Activated T-cell treated with anti-CD3 and anti-CD28 coated beads, Interleukin-2, amount 50 U/mL, for 24 hours (primary cell): ENCODE measurements at places on chromosomes 1 and 21.
A peak's percentile ranks its signal among the peaks of the same experiment; 100 is the strongest.

DNA sequence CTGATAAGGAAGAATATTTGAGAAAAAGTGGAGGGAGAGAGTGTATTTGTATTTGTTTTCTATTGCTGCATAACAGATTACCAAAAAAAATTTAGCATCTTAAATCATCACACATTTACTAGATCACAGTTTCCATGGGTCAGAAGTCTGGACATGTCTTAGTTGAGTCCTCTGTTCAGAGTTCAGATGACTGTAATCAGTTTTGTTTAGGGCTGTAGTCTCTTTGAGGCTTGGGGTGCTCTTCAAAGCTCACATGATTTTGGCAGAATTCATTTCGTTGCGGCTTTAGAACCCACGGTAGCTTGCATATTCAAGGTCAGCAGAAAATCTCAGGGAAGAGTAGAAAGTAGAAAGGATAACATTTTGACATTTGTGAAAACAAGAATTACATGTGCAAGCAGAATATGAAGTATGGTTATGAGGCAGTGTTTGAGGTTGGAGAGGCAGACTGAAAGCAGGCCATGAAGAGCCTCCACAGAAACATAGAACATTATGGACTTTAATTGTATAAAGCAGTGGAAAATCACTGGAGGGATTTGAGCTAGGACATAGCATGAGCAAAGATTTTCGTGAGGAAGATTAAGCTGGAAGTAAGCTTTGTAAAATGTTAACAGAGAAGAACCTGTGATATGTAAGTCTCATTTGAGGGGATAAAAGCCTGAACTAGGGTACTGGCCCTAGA is 110.6 kb upstream of the GPR52 start:
- no peak for DNase-seq

DNA sequence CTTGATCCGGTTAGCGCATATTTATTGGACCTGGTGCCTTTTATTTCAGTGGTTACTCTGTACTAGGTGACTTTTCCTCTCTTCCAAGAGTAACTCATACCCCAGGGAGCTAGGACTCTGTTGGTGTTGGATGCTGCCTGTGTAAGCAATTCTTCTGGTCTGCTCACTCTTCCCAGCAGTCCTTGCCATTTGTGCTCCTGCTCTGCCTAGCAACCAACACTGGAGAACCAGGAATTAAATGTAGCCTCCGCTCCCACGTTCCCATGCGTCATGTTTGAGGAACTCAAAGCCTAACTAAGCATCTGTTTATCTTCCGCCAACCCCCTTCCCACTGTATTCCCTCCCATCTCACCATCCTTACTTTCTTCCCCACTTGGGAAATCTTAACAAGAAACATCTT is 65.7 kb upstream of the RAVER2 start:
- no peak for DNase-seq

DNA sequence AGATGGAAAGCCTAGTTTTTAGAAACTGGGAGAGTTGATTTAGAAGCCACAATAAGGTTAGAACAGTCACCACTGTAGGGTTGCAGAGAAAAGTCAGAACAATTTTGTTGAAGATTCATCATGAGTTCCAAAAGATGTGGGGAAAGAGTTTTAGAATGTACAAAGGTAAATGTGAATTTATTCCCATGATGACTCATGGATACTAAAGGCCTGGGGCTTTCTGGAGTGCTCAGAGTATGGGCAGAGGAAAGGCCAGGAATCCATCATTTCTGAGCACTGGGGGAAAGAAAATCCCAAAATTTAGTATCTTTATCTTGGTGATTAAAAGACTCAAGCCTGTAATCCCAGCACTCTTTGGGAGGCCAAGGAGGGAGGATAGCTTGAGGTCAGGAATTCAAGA is 17.8 kb downstream of the YBX1 start:
- no peak for DNase-seq

DNA sequence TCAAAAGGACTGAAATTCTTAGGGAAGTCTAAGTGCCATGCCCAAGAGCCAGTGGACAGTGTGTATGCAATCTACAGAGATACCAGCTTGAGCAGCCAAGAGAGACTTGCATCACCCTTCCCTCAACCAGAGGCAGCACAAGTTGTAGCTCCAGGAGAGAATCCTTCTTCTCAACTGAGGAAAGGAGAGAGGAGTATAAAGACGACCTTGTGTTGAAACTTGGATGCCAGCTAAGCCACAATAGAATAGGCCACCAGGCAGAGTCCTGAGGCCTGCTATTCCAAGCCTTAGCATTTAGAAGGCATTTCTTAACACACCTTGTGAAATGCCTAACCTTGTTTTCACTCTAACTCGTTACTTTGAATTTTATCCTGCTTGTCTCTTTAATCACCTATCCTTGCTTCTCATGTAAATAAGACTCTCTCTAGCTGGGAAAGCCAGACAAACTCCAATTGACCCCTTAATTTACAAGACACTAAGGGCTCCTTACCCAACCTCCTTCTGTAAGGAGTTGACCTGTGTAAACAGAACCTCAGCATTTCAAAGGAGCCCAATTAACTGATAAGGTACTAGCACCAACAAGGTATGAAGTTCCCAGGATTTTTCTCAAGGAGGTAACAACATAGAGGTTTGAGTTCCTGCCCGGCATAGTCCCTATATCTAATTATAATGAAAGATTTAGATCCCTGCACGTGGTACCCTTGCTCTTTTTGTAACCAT is 738.8 kb downstream of the AMY1C start:
- DNase-seq, result no peak

GRCh38 chr1:152164517-152165136 is 5.6 kb upstream of the RPTN start:
- no peak for DNase-seq

GRCh38 chr1:217614200-217614712 is 16.6 kb downstream of the GPATCH2 start:
- no peak for DNase-seq

DNA sequence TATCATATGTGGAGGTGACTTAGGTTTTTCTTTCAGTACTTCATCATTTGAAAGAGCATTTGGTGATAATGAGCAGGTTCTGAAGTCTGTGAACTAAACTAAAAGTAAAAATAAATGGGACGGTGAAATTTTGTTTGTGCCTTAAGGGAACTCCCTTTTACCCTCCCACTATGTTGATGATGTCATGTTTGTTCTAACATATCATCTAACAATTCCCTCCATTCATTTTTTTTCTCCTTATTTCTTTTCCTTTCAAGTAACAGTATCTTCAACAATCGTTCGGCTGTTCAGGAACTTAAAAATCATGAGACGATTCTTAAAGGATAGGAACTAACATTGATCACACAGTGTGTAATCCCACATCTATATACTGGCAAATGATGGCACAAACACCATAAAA is 30.0 kb upstream of the IRF2BP2 start:
- no peak for DNase-seq

GRCh38 chr1:99062192-99062591 is 57.5 kb upstream of the PLPPR5 start:
- no peak for DNase-seq

DNA sequence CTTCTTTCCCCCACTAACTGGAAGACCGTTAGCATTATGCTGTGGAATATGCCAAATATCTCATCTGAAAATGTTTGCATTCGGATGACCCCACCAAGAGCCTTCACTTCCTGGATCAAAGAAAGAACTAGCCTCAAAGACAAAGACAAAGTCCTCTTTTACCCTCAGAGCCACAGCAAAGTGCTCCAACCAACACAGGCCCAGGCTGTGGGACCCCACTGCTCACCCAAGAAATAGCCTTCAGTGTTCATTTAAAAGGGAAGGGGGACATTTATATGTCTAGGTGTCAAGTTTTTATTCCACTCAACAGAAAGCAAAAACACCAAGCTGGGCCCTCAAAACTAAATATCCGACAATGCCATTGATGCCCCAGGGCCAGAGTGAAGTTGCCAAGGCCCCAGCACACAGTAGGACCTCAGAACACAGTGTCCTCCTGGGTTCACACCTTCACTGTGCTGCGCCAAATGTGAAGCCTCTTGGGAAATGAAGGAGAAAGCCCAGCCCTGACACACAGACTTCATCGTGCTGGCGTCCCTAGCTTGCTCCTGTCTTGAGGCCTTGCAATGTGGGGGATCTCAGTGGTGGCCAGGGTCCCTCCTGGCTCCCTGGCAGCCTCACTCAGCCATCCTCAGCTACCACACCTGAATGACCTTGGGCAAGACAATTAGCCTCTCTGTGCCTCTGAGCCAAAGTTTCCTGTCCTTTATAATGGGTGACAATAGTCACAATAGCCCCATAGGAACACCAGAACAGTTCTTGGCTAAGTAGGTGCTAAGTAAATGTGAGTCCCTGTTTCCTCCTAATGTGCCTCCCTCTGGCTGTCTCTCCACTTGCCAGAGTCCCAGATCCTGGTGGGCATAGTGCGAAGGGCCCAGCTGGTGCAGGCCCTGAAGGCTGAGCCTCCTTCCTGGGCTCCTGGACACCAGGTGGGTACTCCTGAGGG is 11.3 kb downstream of the CLCNKB start:
- no peak for DNase-seq

- no peak for DNase-seq
These were observed 100.6 kb downstream of the DISC1 start for GRCh38 chr1:231727171-231727570.

DNA sequence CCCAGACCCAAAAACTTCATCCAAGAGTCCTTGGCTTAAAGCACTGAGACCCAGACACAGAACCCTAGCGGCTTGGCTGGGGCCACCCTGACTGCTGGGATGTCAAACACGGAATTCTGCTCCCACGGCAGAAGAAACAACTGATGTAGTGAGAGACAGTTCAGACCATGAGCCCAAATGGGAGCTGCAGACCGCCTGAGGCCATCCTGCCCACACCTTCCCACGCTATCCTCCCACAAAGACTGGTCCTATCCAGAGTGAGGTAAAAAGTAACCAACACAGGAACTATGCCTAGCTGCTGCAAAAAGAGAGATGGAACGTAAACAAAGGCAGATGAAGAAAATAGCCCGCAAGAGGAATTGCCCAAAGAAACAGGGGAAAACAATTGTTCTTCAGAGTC is 203.3 kb downstream of the PTPRU start:
- DNase-seq, result no peak

DNA sequence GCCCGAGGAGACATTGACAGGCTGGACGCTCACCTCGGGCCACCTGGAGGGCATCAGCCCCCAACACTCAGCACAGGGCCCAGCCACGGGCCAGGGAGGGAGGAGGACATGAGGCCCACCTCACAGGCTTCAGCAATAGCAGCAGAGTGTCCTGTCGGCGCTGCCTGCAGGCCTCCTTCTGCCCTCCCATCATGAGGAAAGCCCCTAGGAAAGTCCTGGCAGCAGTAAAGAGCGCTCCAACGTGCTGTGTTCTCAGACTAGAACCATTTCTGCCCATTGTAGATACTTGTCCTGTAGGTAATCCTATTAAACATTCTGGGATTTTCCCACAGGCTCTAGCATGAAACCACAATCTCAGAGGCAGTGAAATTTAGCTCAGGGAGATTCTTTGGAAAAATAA is 62.0 kb upstream of the GALNT2 start:
- DNase-seq, result no peak

- no peak for DNase-seq
These were observed 30.6 kb upstream of the NEK7 start for GRCh38 chr1:198125995-198126735.

DNA sequence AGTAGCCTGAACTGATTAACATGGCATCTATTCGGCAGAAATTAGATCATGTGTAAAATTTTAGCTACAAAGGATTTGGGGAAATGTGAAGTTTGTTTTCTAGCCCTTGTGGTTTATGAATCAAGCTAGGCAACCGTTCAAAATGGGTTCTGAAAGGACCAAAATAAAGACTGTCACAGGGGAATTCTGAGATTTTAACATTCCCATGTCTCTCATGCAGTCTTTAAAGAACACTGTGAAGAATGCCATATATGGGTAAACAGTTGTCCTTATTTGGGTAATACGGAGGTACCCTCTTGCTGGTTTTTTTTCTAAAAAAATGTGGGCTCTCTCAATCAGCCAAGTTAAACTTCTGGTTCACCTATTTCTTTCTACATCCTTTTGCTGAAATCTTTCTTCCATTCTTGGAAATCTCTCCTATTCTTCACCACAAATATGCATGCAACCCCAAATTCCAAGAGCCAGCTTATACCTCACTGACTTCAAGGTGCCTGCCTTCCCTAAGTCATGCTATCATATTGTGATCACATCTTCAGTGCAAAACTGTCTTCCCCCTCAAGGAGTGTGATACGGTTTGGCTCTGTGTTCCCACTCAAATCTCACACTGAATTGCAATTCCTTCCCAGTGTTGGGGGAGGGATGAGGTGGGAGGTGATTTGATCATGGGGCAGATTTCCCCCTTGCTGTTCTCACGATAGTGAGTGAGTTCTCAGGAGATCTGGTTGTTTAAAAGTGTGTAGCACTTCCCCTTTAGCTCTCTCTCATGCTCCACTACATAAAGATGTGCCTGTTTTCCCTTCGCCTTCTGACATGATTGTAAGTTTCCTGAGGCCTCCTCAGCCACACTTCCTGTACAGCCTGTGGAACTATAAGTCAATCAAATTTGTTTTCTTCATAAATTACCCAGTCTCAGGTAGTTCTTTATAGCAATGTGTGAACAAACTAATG is 308.7 kb downstream of the TTLL7 start:
- DNase-seq, result no peak

- no peak for DNase-seq
These were observed 392.3 kb downstream of the CAMTA1 start for GRCh38 chr1:7177438-7178146.

DNA sequence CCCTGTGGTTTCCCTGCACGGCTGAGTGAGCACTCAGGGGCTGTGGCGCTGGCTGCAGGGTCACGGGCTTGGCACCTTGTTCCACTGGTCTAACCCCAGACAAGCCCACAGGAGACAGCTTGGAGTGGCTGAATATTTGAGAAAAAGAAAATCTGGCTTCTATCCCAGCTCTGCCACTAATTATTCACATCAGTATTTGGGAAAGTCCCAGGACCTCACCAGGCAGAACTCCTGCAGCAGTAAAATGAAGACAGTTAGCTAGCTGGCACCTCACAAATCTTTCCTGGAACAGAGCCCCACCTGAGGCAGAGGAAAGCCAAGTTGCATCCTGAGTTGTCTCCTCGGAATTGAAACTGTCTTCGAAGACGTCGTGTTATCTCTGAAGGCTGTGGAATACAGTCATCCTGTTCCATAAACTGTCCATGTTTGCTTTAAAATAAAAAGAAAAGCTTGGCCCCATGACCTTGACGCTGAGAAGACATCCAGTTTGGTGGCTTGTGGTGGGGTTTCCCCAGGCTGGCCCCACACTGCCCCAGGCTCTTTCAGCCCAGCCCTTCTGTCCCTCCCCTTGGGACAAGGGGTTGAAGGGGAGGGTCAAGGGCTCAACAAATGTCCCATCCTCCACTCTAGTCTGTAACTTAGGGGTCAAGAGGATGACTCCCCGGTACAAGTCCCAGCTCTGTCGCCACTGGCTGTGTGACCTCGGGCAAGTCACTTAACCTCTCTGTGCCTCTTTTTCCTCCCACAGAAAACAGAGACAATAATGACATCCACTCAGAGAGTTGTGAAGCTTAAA is 93.8 kb upstream of the TMPRSS2 start:
- DNase-seq, result no peak

DNA sequence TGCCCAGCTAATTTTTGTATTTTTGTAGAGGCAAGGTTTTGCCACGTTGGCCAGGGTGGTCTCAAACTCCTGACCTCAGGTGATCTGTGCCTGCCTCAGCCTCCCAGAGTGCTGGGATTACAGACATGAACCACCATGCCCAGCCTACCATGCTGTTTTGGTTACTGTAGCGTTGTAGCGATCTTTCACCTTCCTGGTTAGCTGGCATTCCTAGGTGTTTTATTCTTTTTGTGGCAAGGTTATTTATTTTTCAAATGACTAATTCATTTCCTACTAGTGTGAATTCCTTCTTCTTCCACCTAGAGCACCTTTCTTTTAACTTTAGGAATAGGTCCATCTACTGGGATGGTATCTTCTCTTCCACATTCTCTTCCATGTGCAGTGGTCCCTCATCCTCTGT is 29.3 kb downstream of the TMEM200B start:
- DNase-seq, result no peak

GRCh38 chr1:212457740-212458338 is 25.1 kb downstream of the NENF start:
- DNase-seq, result peak; percentile 60
